Testis (tissue), 5 donors: ENCODE measurements at places on chromosomes 4 and X.

DNA sequence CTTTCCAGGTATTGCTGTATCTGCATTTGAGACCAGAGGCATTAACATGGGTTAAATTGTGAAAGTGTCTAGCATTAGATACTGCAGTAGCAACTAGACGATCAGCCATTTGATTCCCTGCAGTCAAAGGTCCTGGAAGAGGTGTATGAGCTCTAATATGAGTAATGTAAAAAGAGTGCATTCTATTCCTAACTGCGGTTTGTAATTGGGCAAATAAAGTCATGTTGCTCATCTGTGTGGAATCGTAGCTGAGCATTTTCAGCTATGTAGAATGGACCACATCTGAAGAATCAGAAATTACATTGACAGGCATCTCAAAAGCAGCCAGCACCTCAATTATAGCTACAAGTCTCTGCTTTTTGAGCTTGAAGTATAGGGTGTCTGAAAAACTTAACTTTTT lies 157.6 kb downstream of the ZNF518B start:
- H3K4me3 ChIP-seq, result no peak overlapping the region
- no peaks in the 10 kb centered on the region for H3K36me3 ChIP-seq
- DNase-seq, result no peak
- H3K27ac ChIP-seq, result no peak overlapping the region

DNA sequence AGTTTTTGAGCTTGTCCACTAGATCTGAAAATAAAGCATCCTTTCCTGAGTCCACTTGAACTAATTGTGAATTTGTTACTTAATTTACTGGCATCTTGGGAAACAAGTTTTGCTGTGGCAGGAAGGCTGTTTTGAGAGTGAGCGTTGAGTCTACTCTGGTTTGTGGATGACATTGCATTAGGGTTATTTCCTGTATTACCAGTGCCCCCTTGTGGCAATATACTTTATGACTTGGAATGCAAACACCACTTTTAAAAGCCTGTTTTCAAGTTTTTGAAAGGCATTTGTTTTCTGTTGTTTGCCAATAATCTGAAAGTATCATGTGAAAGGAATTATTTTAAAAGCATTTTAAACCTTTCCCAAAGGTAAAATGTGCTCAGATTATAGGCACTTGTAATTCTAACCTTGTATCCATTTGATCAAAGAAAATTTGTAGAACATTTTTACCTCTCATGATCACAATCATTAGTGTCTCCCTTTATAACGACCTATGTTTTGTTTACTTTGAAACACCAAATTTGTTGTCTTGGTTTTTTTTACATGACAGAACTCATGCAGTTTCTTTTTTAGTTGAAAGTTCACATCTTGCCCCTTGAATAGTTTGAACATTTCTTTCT lies 18.0 kb upstream of the CYP2U1 start:
- no peak overlapping the region for H3K4me3 ChIP-seq
- H3K27me3 ChIP-seq, result no peaks in the 10 kb centered on the region
- no peak overlapping the region for H3K27ac ChIP-seq
- H3K4me1 ChIP-seq, result no peaks in the 10 kb centered on the region

DNA sequence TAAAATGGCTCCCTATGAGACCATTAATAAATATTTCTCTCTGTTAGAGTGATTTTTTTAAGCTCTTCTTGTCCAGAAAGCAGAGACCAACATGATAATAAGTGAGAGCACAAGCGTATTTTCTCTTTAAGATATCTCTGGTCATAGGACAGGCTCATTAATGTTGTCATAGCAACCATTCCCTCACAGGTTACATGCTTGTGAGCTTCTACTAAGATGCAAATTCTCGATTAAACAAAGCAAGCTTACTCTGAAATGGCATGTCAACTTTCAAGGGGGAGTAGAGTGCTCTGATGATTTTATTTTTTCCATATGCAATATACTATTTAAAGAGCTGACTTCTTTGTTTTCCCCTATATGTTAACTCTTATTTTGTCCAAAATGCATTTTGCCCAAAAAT lies 487.2 kb upstream of the LCORL start:
- no peaks in the 10 kb centered on the region for H3K36me3 ChIP-seq
- H3K27me3 ChIP-seq, result no peaks in the 10 kb centered on the region
- H3K27ac ChIP-seq, result no peak overlapping the region
- no peak for DNase-seq
- no peak overlapping the region for H3K4me3 ChIP-seq

GRCh38 chr4:102758241-102759160 lies 2.3 kb downstream of the MANBA start:
- H3K27me3 ChIP-seq, result no peaks in the 10 kb centered on the region
- H3K36me3 ChIP-seq, result no peaks in the 10 kb centered on the region
- H3K4me3 ChIP-seq, result no peak overlapping the region
- H3K4me1 ChIP-seq, result peaks cover 5% of the 10 kb centered on the region

DNA sequence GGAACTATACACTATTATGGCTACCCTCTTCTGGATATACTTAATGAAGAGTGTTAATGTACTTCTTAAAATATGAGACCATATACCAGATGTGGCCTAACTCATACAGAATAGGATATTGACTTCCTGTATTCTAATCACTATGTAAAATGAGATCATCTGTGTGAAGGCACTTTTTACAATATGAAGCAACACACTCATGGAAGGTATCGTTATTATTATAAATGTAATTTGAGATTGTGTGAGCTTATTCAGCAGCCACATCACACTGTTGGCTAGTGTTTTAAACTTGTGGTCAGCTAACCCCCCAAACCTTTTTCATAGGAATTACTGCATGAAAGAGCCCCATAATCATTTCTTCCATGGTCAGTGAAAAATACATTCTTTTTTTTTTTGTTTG lies 281.8 kb upstream of the TEX13A start:
- H3K27me3 ChIP-seq, result no peaks in the 10 kb centered on the region
- H3K4me3 ChIP-seq, result no peak overlapping the region
- H3K36me3 ChIP-seq, result no peaks in the 10 kb centered on the region
- no peak overlapping the region for H3K27ac ChIP-seq

- H3K4me3 ChIP-seq, result no peak overlapping the region
- H3K4me1 ChIP-seq, result peaks cover 15% of the 10 kb centered on the region
- no peak overlapping the region for H3K27ac ChIP-seq
- H3K36me3 ChIP-seq, result no peaks in the 10 kb centered on the region
- no peaks in the 10 kb centered on the region for H3K27me3 ChIP-seq
Measured at GRCh38 chr4:158811216-158811540, 42.4 kb downstream of the FNIP2 start.

GRCh38 chrX:109624641-109625616 lies at the start of gene KCNE5:
Gene KCNE5, minus strand, starts transcription at chrX:109625172. Its CDS starts 152 bp downstream, at chrX:109625020.
- peak within 1 kb of the TSS; percentile 26 for H3K4me3 ChIP-seq
- no peaks in the 10 kb centered on the region for H3K4me1 ChIP-seq
- no peak within 1 kb of the TSS for H3K27ac ChIP-seq
- no peak for DNase-seq
- no peaks in the 10 kb centered on the region for H3K36me3 ChIP-seq

- no peaks in the 10 kb centered on the region for H3K4me1 ChIP-seq
- no peak overlapping the region for H3K27ac ChIP-seq
- no peak for DNase-seq
- H3K27me3 ChIP-seq, result no peaks in the 10 kb centered on the region
- H3K4me3 ChIP-seq, result no peak overlapping the region
- H3K36me3 ChIP-seq, result no peaks in the 10 kb centered on the region
Measured at GRCh38 chr4:142801966-142802365, 44.1 kb downstream of the INPP4B start.

- no peak for DNase-seq
- H3K27ac ChIP-seq, result no peak overlapping the region
- no peaks in the 10 kb centered on the region for H3K36me3 ChIP-seq
- no peak overlapping the region for H3K4me3 ChIP-seq
- no peaks in the 10 kb centered on the region for H3K27me3 ChIP-seq
Measured at GRCh38 chr4:182600856-182601255, 316.3 kb downstream of the DCTD start.

GRCh38 chr4:85676050-85676425 lies 201.1 kb downstream of the ARHGAP24 start:
- H3K27me3 ChIP-seq, result no peaks in the 10 kb centered on the region
- no peak overlapping the region for H3K27ac ChIP-seq
- no peaks in the 10 kb centered on the region for H3K4me1 ChIP-seq
- DNase-seq, result no peak
- no peaks in the 10 kb centered on the region for H3K36me3 ChIP-seq
- no peak overlapping the region for H3K4me3 ChIP-seq

- no peak for DNase-seq
- no peak overlapping the region for H3K27ac ChIP-seq
- H3K27me3 ChIP-seq, result no peaks in the 10 kb centered on the region
- no peak overlapping the region for H3K4me3 ChIP-seq
- no peaks in the 10 kb centered on the region for H3K36me3 ChIP-seq
Measured at GRCh38 chr4:90536408-90536807, 409.2 kb downstream of the CCSER1 start.

DNA sequence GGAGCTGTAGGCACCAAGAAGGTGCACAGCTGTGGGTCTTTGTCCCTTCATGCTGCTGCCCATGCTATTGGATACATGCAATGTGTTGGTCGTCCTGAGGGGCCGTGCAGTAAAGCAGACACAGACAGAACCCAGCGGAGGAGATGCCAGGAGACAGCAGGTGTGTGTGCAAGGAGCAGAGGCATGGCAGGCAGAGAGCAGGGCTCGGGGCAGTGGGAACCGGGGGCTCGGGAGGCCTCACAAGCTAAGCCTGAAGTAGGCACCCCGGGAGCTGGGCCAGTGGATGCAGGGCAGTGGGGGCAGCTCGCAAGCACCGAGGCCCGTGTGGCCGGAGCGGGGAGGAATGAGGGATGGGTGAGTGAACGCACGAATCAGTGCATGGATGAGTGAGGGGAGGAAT lies 13.2 kb downstream of the HTRA3 start:
- peaks cover 15% of the 10 kb centered on the region for H3K4me1 ChIP-seq
- no peak overlapping the region for H3K27ac ChIP-seq
- H3K27me3 ChIP-seq, result no peaks in the 10 kb centered on the region
- no peak for DNase-seq

DNA sequence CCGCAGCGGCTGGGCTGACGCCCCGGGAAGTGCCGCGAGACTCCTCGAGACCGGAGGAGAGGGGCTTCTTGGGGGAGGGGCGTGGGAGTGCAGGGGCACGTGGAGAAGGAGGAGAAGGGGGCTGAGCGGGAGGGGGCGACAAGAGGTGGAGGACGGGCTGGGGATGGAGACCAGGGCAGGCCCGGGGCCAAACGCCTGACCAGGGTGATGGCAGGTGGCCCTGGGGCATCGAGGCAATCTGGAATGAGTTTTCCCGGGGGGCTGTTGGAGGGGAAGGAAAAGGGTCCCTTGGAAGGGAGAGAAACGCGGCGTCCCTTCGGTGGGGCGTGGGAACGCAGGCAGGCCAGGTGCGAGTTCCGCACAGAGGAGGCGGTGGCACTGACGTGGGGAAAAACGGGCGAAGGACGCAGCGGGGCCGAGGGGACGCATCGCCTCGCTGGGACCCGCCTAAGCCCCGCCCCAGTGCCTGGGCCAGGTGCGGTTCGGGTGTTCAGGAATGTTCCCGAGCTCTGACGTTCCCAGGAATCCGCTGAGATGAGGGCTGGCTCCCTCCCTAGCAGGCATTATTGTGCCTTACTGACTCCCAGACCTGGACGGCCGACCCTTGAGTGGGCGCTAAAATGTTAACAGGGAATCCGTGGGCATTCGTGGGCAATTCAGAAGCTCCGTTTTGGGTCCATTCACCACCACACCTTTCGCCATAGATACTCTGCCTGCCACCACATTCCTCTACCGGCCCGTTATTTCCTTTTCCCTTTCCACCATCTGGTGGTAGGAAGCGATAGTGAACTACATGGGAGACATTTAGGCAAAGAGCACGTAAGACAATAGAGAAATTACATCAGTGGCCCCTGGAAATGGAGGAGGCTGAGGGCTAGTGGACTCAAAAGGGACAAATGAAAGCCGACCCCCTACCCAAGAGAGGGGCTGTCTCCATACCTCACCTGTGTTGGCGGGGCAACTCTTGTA lies 795 bp upstream of the SH3KBP1 start:
- peak overlapping the region; percentile 68 for H3K27ac ChIP-seq
- no peaks in the 10 kb centered on the region for H3K4me1 ChIP-seq
- H3K27me3 ChIP-seq, result no peaks in the 10 kb centered on the region

- no peaks in the 10 kb centered on the region for H3K27me3 ChIP-seq
- no peaks in the 10 kb centered on the region for H3K4me1 ChIP-seq
- H3K4me3 ChIP-seq, result no peak overlapping the region
- no peak overlapping the region for H3K27ac ChIP-seq
- DNase-seq, result no peak
Measured at GRCh38 chrX:39140581-39140980, 339.3 kb downstream of the MID1IP1 start.

- no peaks in the 10 kb centered on the region for H3K27me3 ChIP-seq
- no peaks in the 10 kb centered on the region for H3K36me3 ChIP-seq
- H3K4me3 ChIP-seq, result no peak overlapping the region
- no peak overlapping the region for H3K27ac ChIP-seq
- H3K4me1 ChIP-seq, result no peaks in the 10 kb centered on the region
Measured at GRCh38 chrX:125378205-125378604, 58.5 kb downstream of the TEX13C start.

DNA sequence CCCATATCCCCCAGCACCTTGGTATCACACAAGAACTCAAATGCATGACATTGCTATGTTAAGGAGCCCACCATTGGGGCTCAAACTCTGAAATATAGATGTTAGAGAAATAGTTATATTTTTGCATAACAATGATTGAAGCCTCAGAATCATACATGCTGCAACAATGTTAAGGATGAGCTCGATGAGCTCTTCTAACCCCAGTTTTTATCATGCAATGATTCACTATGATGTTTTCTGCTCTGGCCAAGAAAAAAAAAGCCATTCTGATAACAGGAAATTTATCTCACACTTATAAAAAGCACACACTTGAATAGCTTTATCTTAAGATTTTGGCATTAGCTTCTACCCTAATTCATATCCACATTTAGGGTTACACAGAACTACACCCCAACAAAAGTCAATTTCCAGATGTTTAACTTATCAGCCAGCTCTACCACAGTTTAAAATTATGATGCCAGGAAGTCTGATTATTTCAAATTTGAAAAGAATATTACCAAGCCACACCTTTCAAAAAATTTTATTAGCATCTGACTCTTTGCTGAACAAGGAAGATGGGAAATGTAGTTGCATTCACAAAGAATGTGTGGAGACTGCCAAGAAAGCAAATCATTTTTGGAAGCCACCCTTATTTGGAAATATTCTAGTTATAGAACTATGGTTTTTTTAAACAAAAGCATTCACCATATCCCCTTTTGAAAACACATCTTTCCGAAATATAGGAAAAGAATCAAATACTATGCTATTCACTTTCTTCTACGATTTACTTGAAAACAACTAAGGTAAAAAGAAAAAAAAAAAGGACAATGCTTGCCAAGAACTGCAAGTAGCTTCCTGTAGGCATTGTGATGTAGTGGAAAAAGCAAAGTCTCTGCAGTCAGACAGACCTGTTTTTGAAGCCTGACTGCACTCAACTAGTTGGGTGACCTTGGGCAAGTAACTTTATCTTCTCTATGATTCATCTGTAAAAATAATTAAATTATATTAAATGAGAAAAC lies 100.8 kb upstream of the PLS3 start:
- no peak overlapping the region for H3K4me3 ChIP-seq
- H3K27ac ChIP-seq, result no peak overlapping the region
- no peaks in the 10 kb centered on the region for H3K36me3 ChIP-seq
- H3K27me3 ChIP-seq, result no peaks in the 10 kb centered on the region
